Midbrain (tissue), 1 donor: ENCODE measurements at places on chromosomes 3 and 15.

GRCh38 chr3:76505202-76505845 lies 534.6 kb upstream of the ROBO2 start:
- DNase-seq, result no peak

GRCh38 chr3:42850263-42850662 lies 25.4 kb downstream of the CYP8B1 start:
- no peak for DNase-seq

- no peak for DNase-seq
These were observed 7.2 kb downstream of the PLA1A start for GRCh38 chr3:119604878-119605277.

- no peak for DNase-seq
These were observed 16.3 kb downstream of the BHLHE40 start for GRCh38 chr3:4995500-4996053.
